AML-193 (cell line): ENCODE measurements at places on chromosomes 11 and 22.
A peak's percentile ranks its signal among the peaks of the same experiment; 100 is the strongest.

- no peak for DNase-seq
Observed at GRCh38 chr11:35061516-35062440, 77.2 kb upstream of the CD44 start.

DNA sequence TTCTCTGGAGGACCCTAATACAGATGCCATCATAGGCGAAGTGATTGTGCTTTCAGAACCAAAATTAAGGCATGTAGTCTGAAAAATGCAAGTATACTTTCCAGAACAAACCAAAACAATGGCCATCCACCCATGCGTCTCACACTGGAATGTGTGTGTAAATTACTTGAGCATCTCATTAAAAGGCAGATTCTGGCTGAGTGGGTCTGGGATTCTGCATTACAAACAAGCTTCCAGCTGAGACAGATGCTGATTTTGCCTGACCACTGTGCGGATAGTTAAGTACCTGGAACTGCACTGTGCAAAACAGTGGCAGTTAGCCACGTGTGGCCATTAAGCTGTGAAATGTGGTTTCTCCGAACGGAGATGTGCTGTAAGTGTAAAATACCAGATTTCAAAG, 26.2 kb downstream of the RRP7A start:
- no peak for DNase-seq

- DNase-seq, result peak; percentile 98
Observed at GRCh38 chr11:6682936-6683861, at the start of gene MRPL17. MRPL17 (minus strand) TSS chr11:6683340; CDS start chr11:6683296, 44 bp downstream.

DNA sequence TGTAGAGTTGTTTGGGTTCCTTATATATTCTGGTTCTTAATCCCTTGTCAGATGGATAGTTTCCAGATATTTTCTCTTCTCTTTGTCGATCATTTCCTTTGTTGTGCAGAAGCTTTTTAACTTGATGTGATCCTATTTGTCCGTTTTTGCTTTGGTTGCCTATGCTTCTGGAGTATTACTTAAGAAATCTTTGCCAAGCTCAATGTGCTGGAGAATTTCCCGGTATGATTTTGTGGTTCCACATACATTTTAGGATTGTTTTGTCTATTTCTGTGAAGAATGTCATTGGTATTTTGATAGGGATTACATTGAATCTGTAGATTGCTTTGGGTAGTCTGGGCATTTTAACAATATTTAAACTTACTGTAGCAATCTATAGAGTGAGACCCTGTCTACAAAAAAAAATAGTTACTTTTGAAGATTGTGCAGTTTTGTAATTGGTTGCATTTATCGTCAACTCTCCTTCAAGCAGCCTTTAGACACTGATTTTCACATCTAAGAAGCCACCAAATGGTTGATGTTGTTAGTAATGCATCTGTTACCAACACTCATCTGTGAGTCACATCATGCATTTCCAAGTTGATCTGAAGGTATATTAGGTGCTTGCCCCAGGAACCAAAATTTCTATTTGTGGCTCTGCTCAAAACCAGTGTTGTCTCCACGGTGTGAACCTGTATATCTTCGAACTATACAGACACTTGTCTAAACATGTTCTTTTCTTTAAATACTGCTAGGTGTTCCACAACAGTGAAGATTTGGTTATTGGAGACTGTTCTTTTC, 21.4 kb downstream of the XRCC6 start:
- no peak for DNase-seq
